ENCODE measurements at places on chromosomes 7 and 10. TPM values are rescaled to one million over a fixed set of nuclear protein-coding genes. Genes with fewer than 3 reads are reported as not detected.

DNA sequence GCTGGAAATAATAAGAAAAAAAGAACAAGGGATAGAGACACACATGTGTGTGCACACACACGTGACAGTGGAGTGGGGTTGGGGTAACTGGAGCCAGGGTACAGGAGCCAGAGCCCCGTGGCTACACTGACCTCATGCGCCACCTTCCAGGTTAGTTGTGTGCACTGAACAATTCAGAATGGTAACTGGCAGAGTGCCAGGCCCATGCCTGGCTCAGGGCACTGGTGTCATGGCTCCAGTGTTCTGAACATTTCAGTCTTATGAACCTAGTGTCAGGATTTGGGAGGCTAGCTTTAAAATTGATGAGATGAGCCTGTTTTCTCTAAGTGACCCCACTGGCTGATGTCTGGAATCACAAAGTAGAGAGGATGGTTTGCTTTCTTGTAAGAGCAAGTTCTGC is 269.6 kb downstream of the SORCS3 start:
- DNase-seq = no peak

GRCh38 chr10:75779276-75779675 is 347.9 kb downstream of the LRMDA start:
- DNase-seq = no peak

GRCh38 chr10:17993361-17993760 is 41.6 kb downstream of the SLC39A12 start:
- no peak for DNase-seq

- no peak for DNase-seq
These were observed 124.3 kb upstream of the UNC5B start for GRCh38 chr10:71088054-71088453.

DNA sequence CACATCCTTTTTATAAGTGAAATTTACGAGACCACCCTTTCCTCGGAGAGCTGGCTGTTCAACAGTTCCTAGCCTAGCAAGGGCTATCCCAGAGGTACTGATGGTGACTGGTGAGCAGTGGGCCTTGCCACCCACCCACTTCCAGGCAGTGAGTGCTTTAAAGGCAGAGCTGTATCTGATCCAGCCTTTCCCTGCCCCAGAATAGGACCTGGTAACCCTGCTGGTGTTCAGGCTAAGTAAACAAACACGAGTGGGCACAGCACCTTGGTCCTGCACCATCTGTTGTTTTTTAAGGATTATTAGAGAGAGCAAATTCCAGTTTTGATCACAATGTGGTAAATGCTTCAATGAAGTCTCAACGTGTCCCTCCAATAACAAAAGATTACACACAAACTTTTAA is 75.7 kb downstream of the COBL start:
- no peak for DNase-seq

- DNase-seq = no peak
These were observed 12.2 kb downstream of the HNRNPA2B1 start for GRCh38 chr7:26188206-26188956.

GRCh38 chr10:62127975-62128374 is 140.7 kb downstream of the RTKN2 start:
- DNase-seq = no peak

GRCh38 chr10:36344240-36345174 is 702.4 kb upstream of the FZD8 start:
- no peak for DNase-seq

- DNase-seq = no peak
These were observed 20.8 kb downstream of the LAMB4 start for GRCh38 chr7:108109221-108109908.

- DNase-seq = no peak
These were observed 11.2 kb downstream of the EMX2 start for GRCh38 chr10:117553815-117554172.

DNA sequence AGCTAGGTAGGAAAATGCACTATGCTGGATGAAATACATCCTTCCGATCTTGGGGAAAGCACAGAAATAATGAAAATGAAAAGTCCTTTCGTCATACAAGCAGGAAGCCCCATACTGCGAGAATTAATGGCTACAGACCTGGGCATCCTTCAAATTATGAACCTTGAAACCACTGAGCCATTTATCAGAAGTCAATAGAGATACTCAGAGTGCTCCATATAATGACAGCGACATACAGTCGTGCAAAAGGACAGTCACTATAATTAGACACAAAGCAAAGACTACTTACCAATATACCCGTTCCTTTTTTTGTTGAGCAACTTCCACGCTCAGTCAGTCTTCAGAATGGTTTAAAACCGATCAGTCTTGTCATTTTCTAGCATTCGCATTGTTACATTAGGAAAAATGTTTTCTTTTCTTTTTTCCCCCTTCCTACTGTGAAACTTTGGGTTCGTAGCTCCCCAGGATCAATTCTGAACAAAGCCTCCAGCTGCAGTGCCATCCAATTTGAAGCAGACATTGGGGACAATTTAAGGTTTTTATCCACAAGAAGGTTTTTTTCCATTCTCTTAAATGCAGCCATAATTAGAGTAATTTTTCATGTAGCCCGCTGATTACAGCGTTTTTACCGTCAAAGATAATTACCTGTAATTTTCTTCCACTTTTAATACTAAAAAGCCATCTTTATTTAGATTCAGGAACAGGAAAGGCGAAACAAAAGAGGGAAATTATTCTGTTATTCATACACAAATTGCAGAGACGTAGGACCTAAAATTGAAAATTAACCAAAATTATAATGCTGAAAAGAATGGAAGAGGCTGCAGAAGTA is 6.4 kb downstream of the DLX6 start:
- no peak for DNase-seq

- DNase-seq = no peak
These were observed 253.2 kb upstream of the SMIM30 start for GRCh38 chr7:113371416-113372043.

DNA sequence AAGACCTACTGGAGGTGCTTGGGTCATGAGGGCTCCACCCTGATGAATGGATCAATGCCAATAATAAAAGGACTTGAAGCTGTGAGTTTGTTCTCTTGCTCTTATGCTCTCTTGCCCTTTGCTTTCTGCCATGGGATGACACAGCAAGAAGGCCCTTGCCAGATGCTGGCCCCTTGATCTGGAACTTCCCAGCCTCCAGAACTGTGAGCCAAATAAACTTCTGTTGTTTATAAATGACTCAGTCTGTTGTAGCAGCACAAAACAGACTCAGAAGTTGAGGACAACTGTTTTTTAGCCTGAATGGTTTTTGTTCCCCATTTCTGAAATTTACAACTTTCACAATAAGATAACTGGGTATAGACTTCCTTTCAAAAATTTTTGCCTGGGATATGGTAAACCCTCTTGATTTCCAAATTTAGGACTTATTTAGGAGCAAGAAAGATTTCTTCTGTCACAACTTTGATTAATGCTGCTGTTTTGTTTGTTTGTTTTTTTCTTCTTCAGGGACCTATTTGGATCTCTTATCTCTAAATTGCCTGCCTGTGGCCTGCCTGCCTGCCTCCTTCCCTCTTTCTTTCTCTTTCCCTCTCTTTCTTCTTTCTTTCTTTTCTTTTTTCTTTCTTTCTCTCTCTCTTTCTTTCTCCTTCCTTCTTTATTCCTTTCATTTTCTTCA is 12.1 kb downstream of the ENTPD1 start:
- no peak for DNase-seq

DNA sequence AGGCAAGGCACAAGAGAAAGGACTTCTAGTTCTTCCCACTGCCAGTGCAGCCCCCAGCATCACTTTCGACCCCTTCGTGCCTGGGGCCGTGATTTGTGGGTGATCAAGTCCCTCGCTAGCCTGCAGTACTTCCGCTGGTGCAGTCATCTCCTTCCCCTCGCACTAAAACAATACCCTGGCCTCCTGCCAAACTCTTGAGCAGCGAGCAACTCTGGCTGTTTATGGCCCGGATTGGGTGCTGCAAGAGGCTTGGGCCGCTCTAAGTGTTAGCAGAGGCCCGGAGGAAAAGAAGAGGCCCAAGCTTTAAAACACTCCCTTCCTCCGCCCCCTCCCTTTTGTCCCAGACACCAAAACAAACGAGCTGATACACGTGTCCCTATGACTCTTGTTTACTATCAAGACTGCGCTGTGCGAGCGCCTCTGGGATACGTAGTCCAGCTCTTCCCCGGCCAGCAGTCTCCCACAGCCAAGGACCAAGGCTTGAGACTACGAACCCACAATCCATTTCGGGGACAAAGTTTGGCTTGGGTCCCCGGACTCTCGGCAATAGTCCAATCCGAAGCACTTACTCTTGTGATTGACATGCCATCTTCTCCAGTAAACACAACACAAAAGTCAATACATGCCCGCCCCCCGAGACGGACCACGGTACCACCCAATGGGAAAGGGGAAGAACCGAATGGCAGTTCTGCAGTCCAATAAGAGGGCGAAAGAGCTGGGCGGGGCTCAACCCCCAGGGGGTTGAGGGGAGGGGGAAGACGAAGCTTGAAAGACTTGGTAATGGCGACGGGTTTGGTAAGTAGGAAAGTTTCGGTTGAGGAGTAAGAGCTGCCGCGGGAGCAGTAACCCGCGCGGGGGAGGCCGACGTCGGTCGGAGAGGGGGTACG is at the start of gene HBP1:
HBP1 (plus strand) TSS at position 771 of the 887 bp plus-strand sequence. CDS start 10,891 bp downstream, outside the sequence.
- peak; percentile 94 for DNase-seq

DNA sequence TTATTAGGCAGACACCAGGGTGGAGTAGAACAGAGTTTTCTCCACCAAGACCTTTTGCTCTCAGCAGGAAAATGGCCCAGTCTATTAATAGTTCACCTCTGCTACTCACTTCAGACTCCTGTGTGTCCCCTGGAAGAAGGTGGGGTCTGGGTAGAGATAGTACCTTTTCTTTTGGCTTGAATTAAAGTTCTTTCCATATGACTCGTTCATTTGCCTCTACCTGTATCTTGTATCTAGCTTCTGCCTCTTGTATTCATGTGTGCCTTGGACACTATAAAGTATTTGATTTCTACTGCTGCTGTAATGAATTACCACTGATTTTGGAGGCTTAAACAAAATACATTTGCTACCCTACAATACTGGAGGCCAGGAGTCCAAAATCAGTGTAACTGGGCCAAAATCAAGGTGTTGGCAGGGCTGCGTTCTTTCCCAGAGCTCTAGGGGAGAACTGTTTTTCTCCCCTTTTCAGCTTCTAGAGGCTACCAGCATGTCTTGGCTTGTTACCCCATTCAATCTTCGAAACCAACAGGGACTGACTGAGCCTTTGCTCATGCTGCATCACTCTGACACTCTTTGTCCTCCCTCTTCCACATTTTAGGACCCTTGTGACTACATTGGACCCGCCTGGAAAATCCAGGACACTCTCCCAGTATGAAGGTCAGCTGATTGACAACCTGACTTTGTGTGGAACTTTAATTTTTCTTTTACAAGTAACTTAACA is 155.6 kb upstream of the PRSS58 start:
- DNase-seq = no peak

DNA sequence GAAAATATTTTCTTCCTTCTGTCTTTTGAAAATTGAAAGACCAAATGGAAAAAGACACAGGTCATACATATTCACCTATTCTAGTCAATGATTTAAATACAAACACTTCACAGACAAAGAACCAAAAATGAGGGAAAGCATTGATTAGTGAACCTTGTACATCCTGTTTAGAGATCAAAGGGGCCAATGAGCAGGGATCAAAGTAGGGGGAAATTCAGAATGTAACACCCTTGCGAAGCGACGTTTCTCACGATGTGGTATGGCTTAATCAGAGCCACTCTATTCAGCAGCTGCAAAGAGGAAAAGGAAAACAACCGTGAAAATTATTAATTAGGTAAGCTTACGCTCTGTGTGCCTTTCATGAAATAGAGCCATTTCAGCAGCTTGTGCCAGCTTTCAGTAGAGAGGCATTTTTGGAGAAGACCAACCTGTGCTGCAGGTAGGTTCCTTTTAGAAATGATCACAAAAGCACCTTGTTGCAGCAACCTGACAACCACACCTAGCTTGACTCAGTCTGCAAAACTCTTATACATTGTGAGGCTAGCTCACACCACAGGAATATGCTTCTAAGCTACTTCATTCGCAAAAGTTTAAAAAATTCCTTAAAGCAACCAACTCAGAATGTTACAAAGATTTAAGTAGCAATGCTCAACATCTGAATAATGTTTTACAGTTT is 78.0 kb downstream of the DKK1 start:
- DNase-seq = no peak

DNA sequence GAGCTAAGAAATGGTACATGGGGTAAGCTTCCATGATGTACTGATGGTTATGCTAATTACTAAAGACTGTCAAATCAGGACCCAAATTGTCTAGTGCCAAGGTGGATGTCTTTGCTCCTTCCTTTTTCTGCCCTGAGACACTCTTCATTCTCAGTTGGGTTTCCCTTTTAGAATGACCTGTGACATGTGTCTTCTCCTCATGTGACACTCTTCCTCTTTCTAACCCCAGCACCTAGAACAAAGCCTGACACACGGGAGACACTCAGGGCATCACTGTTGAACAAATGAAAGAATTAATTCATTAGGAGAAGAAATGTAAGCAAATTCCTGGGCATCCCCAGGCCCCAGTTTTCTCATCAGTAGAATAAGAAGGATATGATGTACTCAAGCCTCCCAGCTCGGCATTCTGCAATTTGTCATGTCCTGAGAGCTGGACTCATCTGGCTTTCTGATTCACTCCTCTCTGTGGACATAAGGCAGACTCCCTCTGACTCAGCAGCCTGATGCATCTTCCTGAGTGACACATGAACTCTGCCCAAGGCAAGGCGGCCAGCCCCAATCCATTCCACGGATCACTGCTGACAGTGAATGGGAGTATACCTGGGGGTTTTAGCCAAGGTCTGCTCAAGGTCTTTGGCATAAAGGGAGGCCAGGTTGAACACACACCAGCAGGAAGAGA is 473.8 kb downstream of the KCNMA1 start:
- peak; percentile 42 for DNase-seq

- DNase-seq = no peak
These were observed 90.1 kb downstream of the ZNF365 start for GRCh38 chr10:62464308-62464707.

DNA sequence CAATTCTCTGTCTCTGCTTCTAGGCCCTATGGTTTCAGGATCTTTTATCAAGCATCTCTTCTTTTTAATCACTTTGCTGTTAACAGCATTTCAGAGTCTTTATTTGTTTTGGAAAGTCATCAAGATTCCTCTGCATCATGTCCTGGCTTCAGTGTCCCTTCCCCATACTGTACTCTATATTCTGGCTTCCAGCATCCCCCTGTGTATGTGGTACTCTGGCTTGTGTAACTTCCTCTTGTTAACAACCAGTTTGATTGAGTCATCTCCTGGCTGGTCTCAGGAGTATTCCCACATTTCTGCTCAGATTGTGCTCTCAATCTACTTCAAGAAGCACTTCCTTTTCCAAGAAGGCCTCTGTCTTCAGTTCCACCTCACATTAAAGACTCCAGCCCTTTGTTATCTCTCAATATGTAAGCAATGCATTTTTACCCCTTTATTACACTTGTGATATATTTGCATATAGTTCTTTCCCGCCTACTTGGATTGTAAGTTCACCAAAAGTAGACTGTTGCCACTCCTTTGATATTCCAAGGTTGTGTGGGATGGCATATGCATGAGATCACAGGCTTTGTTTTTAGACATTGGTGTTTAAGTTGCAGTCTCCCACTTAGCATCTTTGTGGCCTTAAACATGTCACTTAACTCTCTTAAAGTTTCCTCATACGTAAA is 15.1 kb upstream of the ATE1 start:
- DNase-seq = no peak

GPR15LG gene
- not detected for total RNA-seq

METTL27 gene
- 8.7 TPM for total RNA-seq

PNLIPRP3 gene
- not detected for total RNA-seq

ARMC3 gene
- total RNA-seq = 1.3 TPM

CCL24 gene
- total RNA-seq = not detected

OR2A14 gene
- not detected for total RNA-seq

All from mesothelial cell of epicardium (in vitro differentiated cells).